ENCODE measurements at places on chromosomes 4 and X. TPM values are rescaled to one million over a fixed set of nuclear protein-coding genes. Genes with fewer than 3 reads are reported as not detected.

Gene MSX1
- 30.4 TPM for polyA plus RNA-seq

- no peaks in the 10 kb centered on the region for H3K36me3 ChIP-seq
- no peaks in the 10 kb centered on the region for H3K4me1 ChIP-seq
- H3K27ac ChIP-seq: no peak overlapping the region
- no peaks in the 10 kb centered on the region for H3K27me3 ChIP-seq
Observed at GRCh38 chrX:3250966-3251365, 95.5 kb downstream of the MXRA5 start.

- H3K4me1 ChIP-seq: no peaks in the 10 kb centered on the region
- no peaks in the 10 kb centered on the region for H3K36me3 ChIP-seq
- DNase-seq: no peak
- H3K27ac ChIP-seq: no peak overlapping the region
- H3K27me3 ChIP-seq: no peaks in the 10 kb centered on the region
Observed at GRCh38 chr4:64774626-64775025, 365.4 kb upstream of the TECRL start.

- H3K4me3 ChIP-seq: no peak overlapping the region
- DNase-seq: no peak
- no peak overlapping the region for H3K27ac ChIP-seq
- no peaks in the 10 kb centered on the region for H3K27me3 ChIP-seq
- H3K36me3 ChIP-seq: no peaks in the 10 kb centered on the region
- H3K4me1 ChIP-seq: no peaks in the 10 kb centered on the region
Observed at GRCh38 chrX:37745835-37746217, 34.0 kb upstream of the CYBB start.

DNA sequence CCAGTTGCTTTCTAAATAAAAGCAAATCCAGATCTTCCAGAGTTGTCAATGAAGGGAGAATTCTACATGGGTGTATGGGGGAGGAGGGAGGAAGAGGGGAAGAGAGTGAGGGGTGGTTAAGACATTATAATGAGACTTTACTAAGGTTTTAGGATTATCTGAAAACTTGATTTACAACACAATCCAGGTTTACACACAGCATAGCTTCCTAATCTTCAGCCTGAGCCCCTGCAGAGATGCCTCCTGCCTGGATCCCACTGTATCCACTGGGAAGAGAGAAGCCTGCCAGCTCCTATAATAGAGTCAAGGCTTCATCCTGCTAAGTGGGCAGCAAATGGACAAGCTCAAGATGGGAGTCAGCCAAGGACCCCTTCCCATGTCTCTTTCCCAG, 85.6 kb upstream of the KIT start:
- no peak for DNase-seq
- H3K4me3 ChIP-seq: no peak overlapping the region
- peak overlapping the region; percentile 0 for H3K27ac ChIP-seq
- no peaks in the 10 kb centered on the region for H3K27me3 ChIP-seq
- H3K4me1 ChIP-seq: peaks cover 14% of the 10 kb centered on the region

GRCh38 chr4:2015008-2015407, 6.2 kb upstream of the NELFA start:
- no peak for DNase-seq
- H3K36me3 ChIP-seq: no peaks in the 10 kb centered on the region
- H3K4me1 ChIP-seq: peaks cover 6% of the 10 kb centered on the region
- no peak overlapping the region for H3K27ac ChIP-seq
- no peaks in the 10 kb centered on the region for H3K27me3 ChIP-seq

DNA sequence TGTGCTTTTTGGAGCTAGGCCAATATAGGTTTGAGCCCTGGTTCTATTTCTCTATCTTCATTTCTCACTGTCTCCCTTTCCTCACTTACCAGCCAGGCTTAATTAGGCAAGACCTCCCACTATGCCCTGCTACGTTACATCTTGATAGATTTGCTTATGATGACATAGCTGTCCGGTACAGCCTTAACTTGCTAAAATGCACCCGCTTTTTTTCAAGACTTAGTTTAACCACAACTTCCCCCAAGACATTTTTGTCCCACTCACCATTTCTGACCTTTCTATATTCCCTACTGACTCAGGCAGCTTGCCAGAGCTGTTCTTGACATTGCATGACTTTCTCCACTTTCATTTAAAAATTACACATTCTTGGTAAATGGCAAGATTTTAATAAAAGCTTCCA, 152.6 kb downstream of the MID1 start:
- H3K36me3 ChIP-seq: no peaks in the 10 kb centered on the region
- no peak overlapping the region for H3K4me3 ChIP-seq

DNA sequence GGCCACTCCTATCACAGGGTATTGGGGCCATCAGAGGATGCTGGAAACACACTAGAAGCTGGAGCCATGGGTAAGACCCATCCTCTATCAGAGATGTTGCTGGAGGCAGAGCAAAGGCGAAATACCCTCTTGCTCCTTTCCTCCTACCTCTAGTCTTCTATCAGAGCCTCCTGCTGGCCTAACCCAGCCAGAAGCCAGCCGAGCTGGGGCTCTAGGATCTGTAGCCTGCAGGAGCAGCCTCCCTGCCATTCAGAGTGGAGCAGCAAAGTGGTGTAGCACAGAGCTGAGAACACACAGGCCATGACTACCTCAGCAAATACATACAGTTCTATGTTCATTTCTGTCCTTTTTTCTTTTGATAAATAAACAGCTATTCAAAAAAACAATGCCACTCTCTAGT, 35.7 kb downstream of the GATB start:
- H3K27ac ChIP-seq: no peak overlapping the region
- H3K27me3 ChIP-seq: no peaks in the 10 kb centered on the region
- no peaks in the 10 kb centered on the region for H3K4me1 ChIP-seq
- DNase-seq: no peak

Data from hepatocyte (in vitro differentiated cells).